ENCODE measurements at places on chromosomes 12 and 14. TPM values are rescaled to one million over a fixed set of nuclear protein-coding genes. Genes with fewer than 3 reads are reported as not detected.

- DNase-seq: no peak
These were observed 6.8 kb upstream of the RNU7-1 start for GRCh38 chr12:6936636-6937480.

- no peak for DNase-seq
These were observed 905 bp upstream of the CIPC start for GRCh38 chr14:77097006-77097699.

- no peak for DNase-seq
These were observed 202.3 kb upstream of the CDKN3 start for GRCh38 chr14:54194501-54194900.

- no peak for DNase-seq
These were observed 122.0 kb downstream of the PCNX1 start for GRCh38 chr14:71029236-71029781.

DNA sequence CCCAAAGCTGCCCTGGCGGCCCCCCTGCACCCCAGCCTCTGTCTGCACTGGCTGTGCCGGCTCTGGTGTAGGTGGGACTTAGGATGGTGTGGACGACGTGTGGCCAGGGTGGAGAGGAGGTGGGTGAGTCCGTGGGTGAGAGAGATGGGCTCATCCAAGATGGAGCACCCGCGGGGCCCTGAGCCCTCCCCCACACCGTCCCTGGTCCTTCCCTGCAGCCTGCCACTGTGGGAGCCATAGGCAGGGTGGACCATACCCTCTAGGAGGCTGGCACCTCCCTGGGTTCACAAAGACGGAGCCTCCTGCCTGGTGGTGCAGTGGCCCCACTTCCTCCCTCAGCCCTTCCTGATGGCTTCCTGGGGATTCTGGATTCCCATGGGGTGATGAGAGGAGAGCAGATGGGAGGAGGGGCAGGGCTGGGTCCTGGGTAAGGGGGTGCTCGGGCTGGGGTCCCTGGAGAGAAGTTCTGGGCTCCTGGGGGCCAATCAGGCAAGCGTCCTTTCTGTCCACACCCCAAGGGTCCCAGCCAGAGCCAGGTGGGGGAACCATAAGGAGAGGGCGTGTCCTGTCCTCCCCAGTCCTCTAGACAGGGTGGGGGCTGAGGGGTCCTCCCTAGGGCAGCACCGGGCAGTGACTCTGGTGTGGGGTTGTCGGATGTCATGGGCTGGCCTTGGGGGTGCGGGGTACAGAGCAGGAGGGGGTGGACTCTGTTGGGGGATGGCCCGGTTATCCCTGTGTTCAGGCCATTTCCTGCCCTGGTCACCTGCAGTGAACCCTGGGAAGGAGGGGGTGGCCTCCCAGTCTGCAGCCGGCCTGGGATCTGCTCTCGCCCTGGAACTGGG is 384.8 kb downstream of the TMEM121 start:
- DNase-seq: no peak

The BIN2 gene
- 28.1 TPM for total RNA-seq

GRCh38 chr12:7441216-7441615 is 2.7 kb downstream of the CD163L1 start:
- no peak for DNase-seq

- peak; percentile 98 for DNase-seq
These were observed 50.4 kb downstream of the DYRK2 start for GRCh38 chr12:67698672-67699581.

DNA sequence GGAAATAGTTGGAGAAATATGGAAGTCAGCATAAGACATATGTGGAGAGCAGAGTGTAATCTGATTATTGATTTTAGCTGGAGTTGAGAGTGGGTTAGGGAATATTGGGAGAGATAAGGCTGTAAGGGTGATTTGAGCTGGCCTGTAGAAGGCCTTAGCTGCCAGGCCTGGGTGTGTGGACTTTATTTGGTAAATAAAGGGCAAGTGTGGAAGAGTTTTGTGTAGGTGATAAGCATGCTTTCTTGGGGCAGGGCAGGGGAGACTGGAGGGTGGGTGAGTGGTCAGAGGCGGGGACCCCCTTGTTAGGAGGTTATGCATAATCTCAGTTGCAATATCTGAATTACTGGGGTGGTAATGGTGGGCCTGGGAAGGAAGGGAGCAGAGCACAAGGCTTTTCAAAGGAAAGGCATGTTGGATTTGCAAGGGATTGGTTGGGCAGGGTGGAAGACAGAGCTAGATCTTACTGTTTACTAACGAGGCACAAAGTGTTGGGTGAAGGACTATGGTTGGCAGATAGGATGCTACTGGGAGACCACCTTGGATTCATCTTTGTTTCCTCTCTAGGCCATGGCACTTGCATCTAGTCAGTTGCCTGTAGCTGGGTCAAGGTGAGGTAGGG is 5.5 kb downstream of the KHNYN start:
- DNase-seq: no peak

GRCh38 chr12:69442894-69443293 is 27.3 kb upstream of the FRS2 start:
- DNase-seq: no peak

DNA sequence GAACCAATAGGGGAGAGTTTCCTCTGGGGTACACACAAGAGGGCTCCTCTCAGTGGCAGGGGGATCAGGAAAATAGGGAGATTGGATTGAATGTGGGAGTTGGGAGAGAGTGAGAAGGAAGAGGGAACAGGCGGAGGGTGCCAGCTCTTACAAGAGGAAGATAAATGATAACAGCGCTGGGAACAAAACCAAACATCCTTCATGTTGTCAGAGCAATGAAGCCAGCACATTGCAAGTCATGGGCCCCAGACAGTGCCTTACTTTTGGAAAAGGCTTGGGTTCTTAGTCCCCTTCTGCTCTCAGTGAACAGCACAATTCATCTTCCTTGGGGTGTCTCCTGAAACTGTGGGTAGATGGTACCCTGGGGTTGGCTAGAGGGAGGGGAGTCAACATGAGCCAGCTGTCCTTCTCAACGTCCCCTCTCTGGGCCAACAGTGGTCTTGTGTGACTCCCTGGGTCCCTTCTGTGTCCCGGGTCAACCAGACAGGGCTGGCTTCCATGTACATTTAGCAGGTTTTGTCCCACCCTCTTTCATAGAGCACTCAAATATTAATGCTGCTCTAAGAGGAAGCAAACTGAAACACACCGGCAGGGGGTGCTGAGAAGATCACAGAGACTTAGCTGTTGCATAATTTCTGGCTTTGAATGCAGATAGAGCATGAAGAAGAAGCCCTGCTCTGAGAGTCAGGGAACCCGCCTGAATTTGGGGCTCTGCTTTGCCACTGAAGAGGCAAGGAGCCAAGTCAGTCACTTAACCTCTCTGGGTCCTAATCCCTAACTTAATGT is 138.5 kb downstream of the ESRRB start:
- DNase-seq: no peak

The ARMH4 gene
- total RNA-seq: not detected

- peak; percentile 76 for DNase-seq
These were observed 38.2 kb upstream of the STAB2 start for GRCh38 chr12:103548622-103549601.

GRCh38 chr14:69518289-69519101 is 34.0 kb downstream of the PLEKHD1 start:
- DNase-seq: no peak

All from GM12878 (cell line).